HS-5 (cell line): ENCODE measurements at places on chromosomes 2 and 18.

- DNase-seq: no peak
Measured at GRCh38 chr2:240532031-240532775, 25.6 kb downstream of the ANKMY1 start.

DNA sequence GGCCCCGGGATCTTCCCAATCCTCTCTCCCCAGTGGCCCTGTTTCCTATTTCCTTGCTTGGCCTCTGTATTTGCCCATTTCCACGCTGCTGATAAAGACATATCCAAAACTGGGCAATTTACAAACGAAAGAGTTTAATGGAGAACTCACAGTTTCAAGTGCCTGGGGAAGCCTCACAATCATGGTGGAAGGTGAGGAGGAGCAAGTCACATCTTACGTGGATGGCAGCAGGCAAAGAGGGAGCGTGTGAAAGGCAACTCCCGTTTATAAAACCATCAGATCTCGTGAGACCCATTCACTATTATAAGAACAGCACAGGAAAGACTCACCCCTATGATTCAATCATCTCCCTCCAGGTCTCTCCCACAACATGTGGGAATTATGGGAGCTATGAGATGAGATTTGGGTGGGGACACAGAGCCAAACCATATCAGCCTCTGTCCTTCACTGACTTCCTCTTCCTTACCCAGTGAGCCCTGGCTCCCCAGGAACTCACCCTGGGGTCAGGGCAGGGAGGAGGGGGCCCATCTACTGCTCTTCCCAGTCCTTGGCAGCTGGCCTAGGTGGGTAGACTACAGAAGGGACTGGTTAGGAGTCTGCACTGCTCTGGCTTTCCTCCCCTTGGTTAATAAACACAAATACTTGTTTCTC is 105.8 kb upstream of the MYCN start:
- no peak for DNase-seq

DNA sequence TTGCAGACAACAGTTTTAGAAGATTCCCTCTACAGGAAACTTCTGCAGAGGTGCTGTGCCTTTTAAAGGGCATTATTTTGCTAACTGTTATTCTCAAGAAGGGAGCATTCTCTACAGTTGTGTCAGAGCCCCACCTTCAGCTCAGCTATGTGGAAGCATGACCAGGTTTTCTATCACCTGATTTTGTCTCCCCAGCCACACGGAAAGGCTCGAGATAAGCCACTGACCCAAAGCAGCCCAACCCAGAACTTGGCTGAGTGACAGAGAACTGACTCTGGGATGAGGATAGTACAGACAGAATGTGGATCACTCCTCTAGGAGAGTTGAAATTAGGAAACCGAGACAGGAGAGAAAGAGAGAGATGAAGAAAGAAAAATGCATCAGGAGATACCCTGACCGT is 10.7 kb downstream of the COL4A4 start:
- DNase-seq: no peak

DNA sequence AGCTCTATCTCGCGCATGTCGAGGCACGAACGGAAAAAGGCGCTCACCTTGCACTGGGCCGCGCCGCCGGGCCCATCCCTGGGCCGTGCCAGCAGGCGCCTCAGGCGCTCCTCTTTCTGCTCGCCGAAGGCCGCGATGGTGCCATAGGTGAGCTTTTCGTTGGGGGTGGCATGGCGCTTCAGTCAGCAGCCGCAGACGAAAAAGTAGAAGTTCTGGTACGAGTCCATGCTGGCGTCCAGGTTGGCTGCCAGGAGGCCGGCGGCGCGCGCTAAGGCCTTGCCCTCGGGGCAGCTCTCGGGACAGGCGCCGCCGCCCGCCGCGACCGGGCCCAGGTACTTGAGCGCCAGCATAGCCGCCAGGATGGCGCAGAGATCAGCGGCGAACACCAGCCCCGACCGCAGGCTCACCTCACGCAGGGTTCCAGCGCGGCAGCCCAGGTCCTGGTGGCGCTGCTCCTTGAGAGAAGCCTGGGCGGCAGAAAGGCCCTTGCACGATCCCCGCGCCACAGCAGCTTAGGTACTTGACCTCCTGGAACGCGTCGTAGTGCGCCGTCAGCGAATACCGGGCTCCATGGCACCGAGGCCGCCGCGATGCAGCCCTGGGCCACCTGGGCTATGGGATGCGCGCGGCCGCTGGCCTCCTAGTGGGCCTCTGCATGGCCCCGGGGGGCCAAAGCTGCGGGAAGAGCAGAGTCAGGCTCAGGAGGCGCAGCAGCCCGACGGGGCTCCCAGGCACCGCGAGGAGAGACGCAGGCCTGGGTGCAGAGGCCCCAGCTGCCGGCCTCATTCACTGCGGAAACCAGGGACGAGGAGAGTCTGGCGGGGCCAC is 12.8 kb downstream of the ALPG start:
- no peak for DNase-seq

DNA sequence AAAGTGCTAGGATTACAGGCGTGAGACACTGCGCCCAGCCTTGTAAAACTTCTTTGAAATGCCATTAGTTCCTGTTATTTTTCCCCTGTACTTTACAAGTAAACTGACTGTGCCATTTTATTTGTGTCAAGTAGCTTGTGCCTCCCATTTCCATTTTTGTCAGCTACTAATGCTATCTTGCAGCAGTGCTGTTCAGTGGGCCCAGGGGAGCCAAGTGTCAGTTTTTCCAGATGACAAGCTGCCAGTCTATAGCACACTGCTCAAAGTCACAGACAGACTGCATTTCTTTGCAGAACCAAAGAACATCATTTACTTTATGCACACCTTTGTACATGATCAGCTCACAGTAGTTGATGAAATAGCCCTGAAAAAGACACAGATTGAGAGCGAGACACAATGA is 901.3 kb upstream of the CDH2 start:
- no peak for DNase-seq

GRCh38 chr2:106977717-106978116 is 91.8 kb upstream of the ST6GAL2 start:
- DNase-seq: no peak

GRCh38 chr2:41409328-41409727 is 638.5 kb upstream of the PKDCC start:
- DNase-seq: no peak

GRCh38 chr2:118747066-118747465 is 100.4 kb downstream of the EN1 start:
- DNase-seq: no peak

GRCh38 chr18:68854786-68855391 is 57.0 kb downstream of the CCDC102B start:
- no peak for DNase-seq

DNA sequence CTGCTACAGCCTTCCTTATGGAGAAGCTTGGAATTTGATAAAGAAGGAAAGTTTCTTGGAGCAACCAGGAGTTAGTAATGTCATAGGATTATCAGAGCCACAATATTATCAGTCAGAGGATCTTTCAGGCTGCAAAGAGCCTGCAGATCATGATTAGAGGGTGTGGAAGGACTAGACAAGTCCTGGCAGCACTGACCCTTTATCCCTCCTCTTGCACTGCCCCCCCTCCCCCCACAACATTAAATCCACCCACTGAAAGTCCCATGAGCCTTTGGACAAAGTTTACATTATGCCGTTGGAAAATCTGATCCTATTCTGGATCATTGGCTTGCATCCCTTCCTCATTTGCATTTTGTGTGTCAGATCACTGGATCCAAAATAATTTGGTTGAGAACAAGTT is 18.7 kb upstream of the IMPA2 start:
- DNase-seq: no peak

DNA sequence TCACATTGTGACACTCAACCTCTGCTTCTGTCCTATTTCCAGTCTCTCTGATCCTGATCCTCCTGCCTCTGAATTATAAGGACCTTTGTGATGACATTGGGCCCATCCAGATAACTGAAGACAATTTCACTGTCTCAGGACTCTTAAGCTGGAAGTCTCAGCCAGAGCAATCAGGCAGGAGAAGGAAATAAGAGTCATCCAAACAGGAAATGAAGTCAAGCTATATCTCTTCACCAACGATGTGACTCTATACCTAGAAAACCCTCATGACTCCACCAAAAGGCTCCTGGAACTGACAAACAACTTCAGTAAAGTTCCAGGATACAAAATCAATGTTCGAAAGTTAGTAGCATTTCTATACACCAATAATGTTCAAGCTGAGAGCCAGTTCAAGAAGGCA is 29.3 kb upstream of the TWIST2 start:
- no peak for DNase-seq

DNA sequence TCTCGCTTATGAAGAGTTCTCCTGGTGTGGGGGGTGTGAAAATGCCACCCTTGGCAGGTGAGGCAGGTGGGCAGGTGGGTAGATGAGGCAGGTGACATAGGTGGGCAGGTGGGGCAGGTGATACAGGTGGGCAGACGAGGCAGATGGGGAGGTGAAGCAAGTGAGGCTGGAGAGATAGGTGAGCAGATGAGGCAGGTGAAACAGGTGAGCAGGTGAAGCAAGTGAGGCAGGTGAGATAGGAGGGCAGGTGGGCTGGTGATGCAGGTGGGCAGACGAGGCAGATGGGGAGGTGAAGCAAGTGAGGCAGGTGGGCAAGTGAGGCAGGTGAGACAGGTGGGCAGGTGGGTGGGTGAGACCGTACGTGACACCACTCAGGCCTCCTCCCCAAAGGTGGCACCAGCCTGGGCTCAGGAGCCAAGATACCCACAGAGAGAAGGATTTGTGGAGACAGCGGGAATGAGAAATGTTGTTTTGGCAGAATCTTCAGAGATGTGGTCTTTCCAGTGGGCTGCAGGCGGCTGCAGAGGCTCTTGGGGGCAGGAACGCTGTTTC is 232.3 kb upstream of the MYT1L start:
- DNase-seq: no peak

DNA sequence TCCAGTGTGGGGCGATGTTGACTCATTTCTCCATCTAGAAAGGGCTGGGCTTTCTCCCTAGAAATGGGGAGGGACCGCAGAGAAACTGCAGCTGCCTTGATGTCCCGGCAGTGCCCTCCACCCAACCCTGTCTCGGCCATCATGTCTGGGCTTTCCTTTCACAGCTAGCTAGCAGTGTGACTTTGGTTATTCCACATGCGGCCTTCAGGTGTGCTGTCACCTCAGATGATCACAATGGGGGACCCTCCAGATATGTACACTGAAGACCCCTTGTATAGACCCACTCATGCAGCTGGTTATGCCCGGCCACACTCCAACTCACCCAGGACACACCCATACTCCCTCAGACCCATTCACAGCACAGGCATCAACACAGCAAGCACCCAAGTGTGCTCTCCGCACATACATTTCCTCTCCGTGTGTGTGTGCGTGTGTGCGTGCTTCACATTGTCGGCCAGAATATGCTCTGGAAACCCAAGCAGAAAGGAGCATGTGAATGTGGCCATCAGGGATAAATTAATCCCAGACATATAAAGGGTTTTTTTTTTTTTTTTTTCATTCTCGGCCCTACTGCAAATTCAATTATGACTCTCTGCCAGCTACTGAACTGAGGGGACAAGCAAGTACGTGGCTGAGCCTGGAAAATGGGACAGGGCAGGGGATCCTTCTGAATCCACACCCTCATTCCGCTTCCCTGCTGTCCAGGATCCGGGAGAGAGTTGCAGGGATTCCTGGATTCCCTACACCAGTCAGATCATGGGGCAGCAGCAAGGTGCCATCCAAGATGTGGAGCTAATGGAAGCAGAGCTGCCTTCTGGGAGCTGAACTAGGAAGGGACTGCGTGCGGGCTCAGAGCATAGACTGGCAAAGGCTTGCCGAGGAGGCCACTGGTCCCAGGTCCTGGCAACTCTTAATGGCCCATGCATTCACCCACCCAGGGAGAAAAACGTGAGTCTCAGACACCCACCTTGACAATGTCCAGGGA is 240.2 kb downstream of the DYSF start:
- no peak for DNase-seq

DNA sequence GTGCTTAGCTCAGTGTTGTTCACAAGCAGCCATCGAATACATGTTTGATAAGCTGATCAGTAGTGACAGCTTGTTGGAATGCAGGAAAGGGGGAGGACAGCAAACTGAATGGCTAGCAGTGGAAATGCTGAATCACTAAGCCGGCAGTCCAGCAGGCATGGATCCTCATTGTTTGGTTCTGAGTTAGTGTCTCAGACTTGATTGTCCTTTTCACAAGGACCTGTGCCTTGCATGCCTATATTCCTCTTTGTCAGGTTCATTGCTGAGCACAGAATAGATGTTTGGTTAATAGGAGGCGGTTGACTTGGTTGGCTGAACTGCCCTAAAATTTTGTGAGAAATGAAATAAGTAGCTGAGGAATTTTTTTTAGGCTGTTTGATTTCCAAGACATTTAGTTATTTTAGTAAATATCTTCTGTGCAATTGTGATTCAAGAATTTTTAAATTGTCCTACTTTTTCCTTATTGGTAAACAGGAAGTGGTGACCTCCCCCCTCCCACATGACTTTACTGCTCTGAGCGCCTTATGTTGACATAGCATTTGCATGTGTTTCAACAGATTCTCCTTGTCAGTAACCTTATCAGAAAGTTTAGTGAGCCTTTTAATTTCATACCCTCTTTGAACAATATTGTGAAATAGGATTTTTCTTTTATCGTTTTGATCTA is 21.4 kb upstream of the STON1 start:
- DNase-seq: peak; percentile 44

DNA sequence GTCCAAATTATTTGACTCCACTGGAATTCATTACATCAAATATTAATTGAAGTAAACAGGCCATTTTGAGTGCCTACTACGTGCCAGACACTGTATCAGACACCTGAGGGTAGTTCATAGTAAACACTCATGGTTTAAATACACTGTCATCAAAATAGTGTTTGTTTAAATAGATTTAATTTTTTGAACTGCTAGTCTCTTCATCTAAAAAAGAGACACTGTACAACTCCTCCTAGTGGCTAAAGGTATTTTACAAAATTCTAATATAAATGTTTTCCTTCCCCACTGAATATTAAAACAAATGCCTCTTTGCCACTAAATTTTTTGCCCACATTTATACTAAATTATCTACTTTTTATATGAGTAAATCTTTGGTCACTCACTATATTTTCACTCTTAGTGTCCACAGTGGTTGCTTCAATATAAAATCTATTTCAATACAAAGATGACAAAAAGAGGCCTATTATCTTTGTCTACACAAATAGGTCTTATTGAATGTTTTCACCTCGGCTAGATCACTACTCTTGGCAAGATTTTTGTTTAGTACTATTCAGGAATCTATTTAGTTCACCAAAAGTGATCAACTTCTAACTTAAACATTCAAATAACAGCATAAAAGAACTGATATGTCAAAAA is 122.1 kb downstream of the TMEM247 start:
- no peak for DNase-seq

DNA sequence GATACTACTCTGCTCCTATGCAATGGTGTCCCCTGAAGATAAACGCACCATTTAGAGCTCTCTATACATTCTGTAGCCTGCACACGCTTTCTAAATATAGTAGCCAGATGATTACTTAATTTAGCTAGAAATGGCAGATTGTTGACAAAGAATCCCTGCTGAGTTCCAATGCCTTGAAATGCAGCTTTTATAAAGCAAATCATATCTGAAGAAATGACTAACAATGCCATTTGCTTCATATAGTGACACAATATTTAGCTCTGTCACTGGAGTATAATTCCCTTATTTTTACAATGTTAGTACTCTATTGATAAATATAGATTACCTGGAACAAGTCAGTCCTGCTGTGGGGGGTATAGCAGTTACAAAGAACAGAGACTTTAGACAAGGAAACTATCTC is 166.2 kb downstream of the CDCA7 start:
- no peak for DNase-seq

- no peak for DNase-seq
Measured at GRCh38 chr2:215969131-215969841, 44.1 kb downstream of the MREG start.

GRCh38 chr18:32308493-32309120 is 118.8 kb downstream of the MEP1B start:
- DNase-seq: peak; percentile 28

- no peak for DNase-seq
Measured at GRCh38 chr2:116877944-116878343, 936.5 kb upstream of the DDX18 start.
